Esophagus muscularis mucosa (tissue), 4 donors: ENCODE measurements at places on chromosomes 1 and 21. TPM values are rescaled to one million over a fixed set of nuclear protein-coding genes. Genes with fewer than 3 reads are reported as not detected.

DNA sequence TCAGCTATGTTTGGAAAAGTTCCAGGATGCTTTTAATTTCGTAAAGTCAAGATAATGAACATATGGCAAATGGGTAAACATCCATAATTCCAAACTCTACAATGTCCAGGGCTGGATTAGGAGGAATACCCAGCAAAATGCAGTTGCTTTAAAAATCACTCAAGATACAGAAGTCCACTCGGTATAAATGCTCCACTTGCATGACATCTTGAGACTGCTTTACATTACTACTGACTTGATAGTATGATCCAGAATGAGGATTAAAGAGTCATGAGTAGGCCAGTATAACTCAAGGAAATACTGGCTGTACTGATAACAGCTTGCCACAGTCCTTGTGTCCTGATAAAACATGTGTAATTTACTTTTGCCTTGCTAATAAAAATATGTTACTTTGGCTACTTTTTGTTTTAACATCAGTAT is 58.3 kb upstream of the ANGPTL3 start:
- no peak for DNase-seq

The FAAH gene
- 10.6 TPM for total RNA-seq

GRCh38 chr1:26993237-26994019 is at the start of gene TRNP1:
TSS of gene TRNP1 (plus strand) at chr1:26993692. CDS start at chr1:26993787, 95 bp downstream.
- peak; percentile 95 for DNase-seq

The OR14K1 gene
- not detected for total RNA-seq

- no peak for DNase-seq
Measured at GRCh38 chr1:42239555-42239954, 75.0 kb upstream of the GUCA2A start.

The TFF2 gene
- not detected for total RNA-seq

The CCDC27 gene
- not detected for total RNA-seq

GRCh38 chr1:91564888-91565701 is 64.4 kb downstream of the CDC7 start:
- peak; percentile 70 for DNase-seq

DNA sequence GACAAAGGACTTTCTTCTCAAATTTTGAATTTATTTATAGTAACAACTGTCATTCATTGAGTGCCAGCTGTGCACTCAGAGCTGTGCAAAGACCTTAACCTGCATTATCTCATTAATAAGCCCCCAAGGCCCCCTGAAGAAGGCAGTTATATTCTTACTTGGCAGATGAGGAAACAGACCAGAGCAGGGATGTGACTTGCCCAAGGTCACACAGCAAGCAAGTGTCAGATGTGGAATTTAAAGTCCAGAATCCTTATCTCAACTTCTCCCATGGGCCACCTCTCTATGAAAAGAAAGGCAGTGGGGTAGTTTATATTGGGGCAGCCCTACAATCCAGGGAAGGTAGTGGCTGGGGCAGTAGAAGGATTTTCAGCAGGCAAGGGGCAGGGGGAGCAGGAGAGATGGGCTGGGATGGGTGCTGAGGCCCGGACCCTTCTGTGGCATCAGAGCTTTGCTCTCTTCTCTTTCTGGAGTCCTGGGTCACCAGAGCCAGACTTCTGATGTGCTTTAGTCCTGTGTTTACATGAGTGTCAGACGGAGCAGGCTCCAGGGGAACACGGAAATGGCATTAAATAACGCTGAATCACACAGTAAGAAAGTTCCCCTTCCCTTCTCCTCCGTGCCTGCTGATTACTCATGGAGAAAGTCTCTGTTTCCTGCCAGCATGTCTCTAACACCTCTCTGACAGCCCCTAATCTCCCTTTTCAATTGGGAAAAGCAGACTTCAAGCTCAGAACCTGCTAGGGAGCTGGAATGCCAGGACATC is 39.5 kb downstream of the EPHB2 start:
- peak; percentile 93 for DNase-seq

The AMY1C gene
- total RNA-seq = not detected

The KIF17 gene
- 2.0 TPM for total RNA-seq

The RNU1-4 gene
- under 0.01 TPM for total RNA-seq

The GMEB1 gene
- 9.2 TPM for total RNA-seq

The ETV3L gene
- not detected for total RNA-seq

DNA sequence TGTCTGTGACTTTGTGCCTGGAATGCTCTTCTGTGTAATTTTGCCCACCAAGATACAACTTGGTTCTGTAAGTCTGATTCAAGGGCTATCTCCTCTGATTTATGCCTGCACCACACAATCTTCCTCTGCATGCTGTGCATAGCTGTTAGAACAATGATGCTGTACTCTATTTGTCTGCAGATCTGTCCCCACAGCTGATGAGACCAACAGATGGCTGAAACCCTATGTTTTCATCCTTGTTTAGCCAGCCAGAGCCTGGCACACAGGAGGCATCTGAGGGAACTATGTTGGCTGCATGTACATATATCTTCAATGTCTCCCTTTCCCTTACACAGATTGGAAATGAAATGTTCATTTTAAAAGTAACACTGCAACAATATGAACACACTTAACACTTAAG is 58.0 kb upstream of the ABCA4 start:
- no peak for DNase-seq

GRCh38 chr1:233114159-233114558 is 163.7 kb downstream of the NTPCR start:
- no peak for DNase-seq

GRCh38 chr1:192954705-192955265 is 104.4 kb downstream of the UCHL5 start:
- DNase-seq = no peak

DNA sequence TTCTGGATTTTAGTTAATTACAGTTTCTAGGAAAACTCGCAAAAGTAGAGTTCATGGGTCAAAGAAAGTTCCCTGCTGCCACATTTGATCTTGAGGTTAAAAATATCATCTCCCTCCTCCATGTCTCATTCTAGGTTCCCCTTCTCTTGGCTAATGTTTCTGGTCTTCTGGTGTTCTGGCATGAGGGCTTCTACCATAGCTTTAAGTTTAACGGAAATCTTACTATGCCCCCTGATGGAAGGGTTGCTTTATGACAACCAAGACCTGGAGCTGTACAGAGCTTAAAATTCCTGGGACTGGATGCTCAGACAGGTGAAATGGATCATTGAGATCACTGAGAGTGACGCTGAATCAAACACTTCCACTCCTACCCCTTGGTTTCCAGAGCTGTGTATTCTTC is 1881.7 kb downstream of the MRPL39 start:
- no peak for DNase-seq

DNA sequence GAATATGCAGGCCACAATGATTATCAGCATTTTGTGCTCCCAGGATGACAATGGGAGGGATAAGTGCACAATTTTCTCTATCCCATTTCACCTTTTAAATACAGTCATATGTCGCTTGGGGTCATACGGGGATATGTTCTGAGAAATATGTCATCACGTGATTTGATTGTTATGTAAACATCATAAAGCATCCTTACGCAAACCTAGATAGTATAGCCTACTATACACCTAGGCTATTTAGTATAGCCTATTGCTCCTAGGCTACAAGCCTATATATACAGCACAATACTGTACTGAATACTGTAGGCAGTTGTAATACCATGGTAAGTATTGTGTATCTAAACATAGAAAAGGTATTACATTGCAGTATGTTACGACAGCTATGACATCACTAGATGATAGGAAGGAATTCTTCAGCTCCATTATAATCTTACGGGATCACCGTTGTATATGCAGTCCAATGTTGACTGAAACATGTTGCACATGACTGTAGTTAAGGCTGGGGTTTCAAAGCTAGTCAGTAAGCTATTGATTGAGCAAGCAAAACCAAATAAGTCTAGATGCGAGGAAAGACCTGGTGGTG is 18.9 kb downstream of the RUSC1 start:
- DNase-seq = no peak

The ITLN2 gene
- not detected for total RNA-seq

The MYOG gene
- total RNA-seq = not detected
